Glutamatergic neuron (in vitro differentiated cells): ENCODE measurements at places on chromosomes 3 and 15. TPM values are rescaled to one million over a fixed set of nuclear protein-coding genes. Genes with fewer than 3 reads are reported as not detected.

The WDR72 gene
- total RNA-seq = 1.1 TPM

GRCh38 chr3:173920386-173920785, 522.8 kb downstream of the NLGN1 start:
- no peaks in the 10 kb centered on the region for H3K36me3 ChIP-seq
- no peaks in the 10 kb centered on the region for H3K4me1 ChIP-seq
- peaks cover 2% of the 10 kb centered on the region for H3K27me3 ChIP-seq
- H3K27ac ChIP-seq = no peak overlapping the region

The TMEM207 gene
- total RNA-seq = not detected

The ARL8B gene
- total RNA-seq = 33.9 TPM

The SAXO2 gene
- total RNA-seq = 0.20 TPM

The OCA2 gene
- 1.7 TPM for total RNA-seq

GRCh38 chr15:82647835-82648256, 683 bp upstream of the CPEB1 start:
- peaks cover 12% of the 10 kb centered on the region for H3K27me3 ChIP-seq
- peak overlapping the region; percentile 74 for H3K4me3 ChIP-seq
- no peaks in the 10 kb centered on the region for H3K36me3 ChIP-seq
- H3K27ac ChIP-seq = no peak overlapping the region
- peaks cover 10% of the 10 kb centered on the region for H3K4me1 ChIP-seq
- peak; percentile 57 for DNase-seq

The AP2M1 gene
- total RNA-seq = 315 TPM

DNA sequence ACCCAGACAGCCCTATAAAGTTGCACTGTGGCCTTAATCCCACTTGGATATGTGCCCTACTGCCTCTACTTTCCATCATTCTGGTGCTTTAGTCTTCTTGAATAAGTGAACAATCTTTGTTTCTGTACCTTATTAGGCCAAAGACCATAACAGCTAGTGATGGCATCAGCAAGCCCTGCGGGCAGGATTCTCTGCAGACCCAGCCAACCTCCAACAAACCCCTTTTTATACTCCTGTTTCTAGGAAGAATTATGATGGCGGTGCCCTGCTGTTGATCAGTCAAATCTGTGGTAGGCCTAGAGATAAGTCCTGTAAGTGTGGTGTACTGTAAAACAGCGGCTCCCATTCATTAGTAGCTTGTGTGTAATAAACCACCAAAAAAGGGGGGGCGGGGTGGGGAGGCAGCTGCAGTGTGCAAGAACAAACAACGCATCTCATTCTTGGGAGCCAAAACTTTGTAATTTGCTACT, 40.5 kb downstream of the SOX2 start:
- no peaks in the 10 kb centered on the region for H3K27me3 ChIP-seq
- no peak for DNase-seq
- H3K4me3 ChIP-seq = no peak overlapping the region
- H3K27ac ChIP-seq = no peak overlapping the region
- no peaks in the 10 kb centered on the region for H3K36me3 ChIP-seq
- H3K4me1 ChIP-seq = peaks cover 12% of the 10 kb centered on the region
